ENCODE measurements at places on chromosomes 7 and 10. TPM values are rescaled to one million over a fixed set of nuclear protein-coding genes. Genes with fewer than 3 reads are reported as not detected.

- no peak for DNase-seq
Observed at GRCh38 chr7:149772956-149773434, 393 bp downstream of the ZNF467 start.

The HSPA12A gene
- total RNA-seq: 63.1 TPM

The COL28A1 gene
- total RNA-seq: 6.2 TPM

- DNase-seq: no peak
Observed at GRCh38 chr7:130113887-130114286, 43.6 kb downstream of the KLHDC10 start.

The FANK1 gene
- 4.4 TPM for total RNA-seq

- DNase-seq: no peak
Observed at GRCh38 chr10:122471531-122472177, 10.3 kb downstream of the HTRA1 start.

DNA sequence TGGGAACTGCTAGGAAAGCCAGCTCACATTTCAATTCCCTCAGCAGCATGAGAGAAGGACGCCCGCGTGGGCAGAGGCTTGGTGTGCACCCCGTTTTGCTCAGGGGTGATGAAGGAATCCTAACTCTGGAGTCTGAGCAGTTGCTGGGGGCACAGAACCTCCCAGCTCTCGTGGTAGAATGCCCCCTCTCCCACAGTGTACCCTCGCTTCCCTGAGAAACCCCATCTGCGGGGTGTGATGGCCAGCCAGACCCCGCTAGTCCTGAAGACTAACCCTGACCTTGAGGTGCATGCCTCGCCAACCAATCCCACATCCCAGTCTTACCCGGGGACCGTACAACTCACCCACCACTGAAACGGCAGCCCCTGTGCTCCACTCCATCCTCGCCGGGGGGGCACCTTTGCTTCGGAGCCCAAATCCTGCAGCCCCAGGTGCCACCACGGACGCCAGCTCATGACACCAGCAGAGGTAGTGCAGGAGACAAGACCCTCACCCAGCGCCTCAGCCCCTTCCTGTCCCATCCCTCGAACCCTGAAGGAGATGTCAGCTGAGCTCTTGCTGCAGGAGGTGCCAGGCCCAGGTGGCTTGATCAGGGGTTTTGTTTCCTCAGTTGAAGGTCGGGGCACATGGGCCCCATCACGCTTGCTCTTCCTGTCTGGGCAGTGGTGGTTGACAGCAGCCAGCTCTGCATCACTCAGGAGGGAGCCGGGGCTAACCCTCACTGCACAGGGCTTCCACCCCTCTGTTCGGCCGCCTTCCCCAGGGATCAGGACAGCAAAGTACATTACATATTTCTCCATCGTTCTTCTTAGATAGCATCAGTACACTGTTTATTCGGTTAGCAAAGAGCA lies 236.5 kb downstream of the MGMT start:
- no peak for DNase-seq

GRCh38 chr7:22827563-22827962 lies 4.9 kb upstream of the TOMM7 start:
- DNase-seq: no peak

GRCh38 chr7:66634816-66635215 lies 6.1 kb downstream of the KCTD7 start:
- DNase-seq: no peak

The C10orf105 gene
- 1.00 TPM for total RNA-seq

DNA sequence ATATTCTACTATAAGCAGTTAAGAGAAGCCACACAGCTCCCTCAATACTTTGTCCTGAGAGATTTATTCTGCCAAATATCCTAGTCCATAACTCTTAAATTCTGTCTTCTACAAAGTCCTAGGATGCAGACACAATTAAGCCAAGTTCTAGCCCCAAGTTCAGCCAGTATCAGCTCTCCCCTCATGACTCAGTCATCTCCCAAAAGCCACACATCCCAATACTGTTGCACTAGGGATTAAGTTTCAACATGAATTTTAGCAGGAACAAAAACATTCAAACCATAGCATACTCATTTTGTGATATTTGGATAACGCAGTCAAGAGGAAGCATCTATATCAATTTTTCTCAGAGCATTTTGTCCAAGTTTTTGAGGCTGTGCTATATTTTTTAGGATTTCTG lies 277.4 kb downstream of the FZD1 start:
- DNase-seq: no peak

- no peak for DNase-seq
Observed at GRCh38 chr7:72087926-72088325, 324.2 kb downstream of the CALN1 start.

DNA sequence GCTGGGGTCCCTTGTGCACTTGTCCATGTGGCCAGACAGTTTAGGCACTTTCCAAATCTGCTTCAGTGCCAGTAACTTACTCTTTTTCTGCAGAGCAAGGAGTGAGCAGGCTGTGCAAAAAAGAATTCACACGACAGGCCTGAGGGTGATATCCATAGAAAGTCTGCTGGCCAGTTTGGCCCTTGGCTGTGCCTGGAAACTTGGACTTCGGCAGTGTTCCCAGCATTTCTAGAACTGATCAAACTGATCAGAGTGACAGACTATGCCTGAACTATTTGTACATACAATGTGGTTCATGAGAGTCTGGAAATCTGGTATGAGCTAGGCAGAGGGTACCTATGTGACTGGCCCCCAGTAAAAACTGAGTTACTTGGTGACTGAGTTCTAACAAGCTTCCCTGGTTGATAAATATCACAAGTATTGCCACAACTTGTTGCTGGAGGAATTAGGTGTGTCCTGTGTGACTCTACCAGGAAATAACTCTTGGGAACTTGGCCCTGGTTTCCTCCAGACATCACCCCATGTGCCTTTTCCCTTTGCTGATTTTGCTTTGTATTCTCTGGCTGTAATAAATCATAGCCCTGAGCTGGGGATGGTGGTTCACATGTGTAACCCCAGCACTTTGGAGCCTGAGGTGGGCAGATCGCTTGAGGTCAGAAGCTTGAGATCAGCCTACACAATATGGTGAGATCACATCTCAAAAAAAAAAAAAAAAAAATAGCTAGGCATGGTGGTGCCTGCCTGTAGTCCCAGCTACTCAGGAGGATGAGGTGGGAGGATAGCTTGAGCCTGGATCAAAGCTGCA lies 3.3 kb upstream of the DENND10 start:
- no peak for DNase-seq

- DNase-seq: no peak
Observed at GRCh38 chr7:30027740-30028215, 434 bp upstream of the PLEKHA8 start.

DNA sequence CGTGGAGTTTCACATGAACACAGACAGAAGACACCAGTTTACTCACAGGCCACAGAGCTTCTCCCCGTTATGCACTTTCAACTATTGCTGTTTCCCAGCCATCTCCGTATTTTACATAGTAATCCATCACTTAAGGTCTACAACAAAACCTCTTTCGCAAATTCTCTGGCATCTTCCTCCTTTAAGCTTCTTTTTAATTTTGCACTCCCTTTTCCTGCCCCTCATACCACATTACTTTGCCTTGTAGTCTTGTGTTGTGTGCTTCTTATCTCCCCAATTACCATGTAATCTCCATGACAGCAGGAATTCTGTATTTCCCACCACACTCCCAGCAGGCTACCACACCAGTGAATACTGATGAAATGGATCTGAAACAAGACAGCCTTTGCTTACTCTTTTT lies 87.3 kb downstream of the ODAD2 start:
- no peak for DNase-seq

- DNase-seq: peak; percentile 7
Observed at GRCh38 chr10:59517996-59518395, 155.6 kb upstream of the FAM13C start.

GRCh38 chr7:126362746-126363145 lies 890.0 kb downstream of the GRM8 start:
- DNase-seq: no peak

The NDUFB2 gene
- 50.7 TPM for total RNA-seq

GRCh38 chr7:24965831-24966708 lies 13.9 kb downstream of the OSBPL3 start:
- DNase-seq: no peak

GRCh38 chr7:17654940-17655339 lies 285.4 kb downstream of the SNX13 start:
- DNase-seq: no peak

- no peak for DNase-seq
Observed at GRCh38 chr10:78405736-78406135, 372.1 kb downstream of the RPS24 start.

GRCh38 chr10:3932597-3933375 lies 147.8 kb upstream of the KLF6 start:
- DNase-seq: no peak

DNA sequence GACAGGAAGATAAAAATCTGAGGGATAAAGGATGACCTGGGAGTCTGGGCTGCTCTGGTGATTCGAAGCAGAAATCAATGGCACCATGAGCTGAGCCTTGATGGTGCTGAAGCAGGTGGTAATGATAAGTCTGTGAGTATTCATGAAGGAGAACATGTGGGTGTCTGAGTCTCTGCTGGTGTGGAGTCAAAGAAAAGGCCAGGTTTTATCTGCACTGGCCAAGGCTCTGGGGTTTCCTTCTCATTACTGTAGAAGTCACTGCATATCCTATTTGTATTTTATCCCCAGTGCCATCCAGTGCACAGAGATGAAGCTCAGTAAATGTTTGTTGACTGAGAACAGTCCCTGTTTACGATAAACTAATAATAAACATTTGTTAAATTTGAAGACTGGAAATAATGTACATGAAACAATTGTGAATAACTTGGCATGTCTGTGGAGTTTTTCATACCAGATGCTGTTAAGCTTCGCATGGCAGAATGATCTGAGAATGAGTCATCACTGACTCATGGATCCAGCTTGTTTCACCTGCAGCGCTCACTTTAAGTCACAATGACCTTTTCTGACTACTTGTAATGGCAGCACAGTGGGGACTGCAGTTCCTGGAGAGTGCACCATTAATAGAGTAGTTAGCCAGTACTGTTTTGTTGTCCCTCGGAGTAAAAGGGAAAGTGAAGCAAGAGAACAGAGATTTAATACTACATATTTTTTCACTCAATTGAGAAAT lies 538.5 kb downstream of the HTR7 start:
- DNase-seq: no peak

The RADIL gene
- 8.4 TPM for total RNA-seq

The DOCK4 gene
- total RNA-seq: 99.4 TPM

The TRIM50 gene
- total RNA-seq: not detected

The TWIST1 gene
- 2.7 TPM for total RNA-seq

DNA sequence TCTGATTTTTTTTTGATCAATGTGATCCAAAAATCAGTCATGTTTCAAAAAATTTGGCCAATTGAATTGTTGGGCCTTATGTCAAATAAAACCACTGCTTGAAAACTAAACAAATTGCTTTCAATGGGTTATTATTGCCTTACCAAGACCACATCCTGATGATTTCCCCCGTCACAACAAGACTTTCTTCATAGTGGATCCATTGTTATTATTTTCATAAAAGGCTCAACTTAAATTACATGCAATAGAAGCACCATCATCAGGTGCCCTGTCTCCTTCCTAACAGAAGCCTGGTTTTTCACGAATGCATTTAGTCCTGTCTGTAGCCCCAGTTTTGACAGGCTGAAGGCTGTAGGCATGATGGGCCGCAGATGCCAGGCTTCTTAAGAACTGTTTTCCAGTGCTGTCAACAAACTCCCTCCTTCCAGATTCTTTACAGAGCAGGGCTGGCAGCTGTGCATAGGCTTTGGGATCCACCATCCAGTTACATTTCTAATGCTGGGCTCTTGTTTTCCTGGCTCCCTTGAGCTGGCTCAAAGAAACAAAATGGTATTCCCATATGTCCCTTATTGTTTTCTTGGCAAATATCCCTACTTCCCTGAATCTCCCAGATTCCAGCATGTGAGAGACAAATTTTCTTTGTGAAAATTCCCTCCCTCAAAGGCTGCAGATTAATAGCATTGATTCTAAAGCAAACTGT lies 302.0 kb downstream of the TWIST1 start:
- DNase-seq: no peak

DNA sequence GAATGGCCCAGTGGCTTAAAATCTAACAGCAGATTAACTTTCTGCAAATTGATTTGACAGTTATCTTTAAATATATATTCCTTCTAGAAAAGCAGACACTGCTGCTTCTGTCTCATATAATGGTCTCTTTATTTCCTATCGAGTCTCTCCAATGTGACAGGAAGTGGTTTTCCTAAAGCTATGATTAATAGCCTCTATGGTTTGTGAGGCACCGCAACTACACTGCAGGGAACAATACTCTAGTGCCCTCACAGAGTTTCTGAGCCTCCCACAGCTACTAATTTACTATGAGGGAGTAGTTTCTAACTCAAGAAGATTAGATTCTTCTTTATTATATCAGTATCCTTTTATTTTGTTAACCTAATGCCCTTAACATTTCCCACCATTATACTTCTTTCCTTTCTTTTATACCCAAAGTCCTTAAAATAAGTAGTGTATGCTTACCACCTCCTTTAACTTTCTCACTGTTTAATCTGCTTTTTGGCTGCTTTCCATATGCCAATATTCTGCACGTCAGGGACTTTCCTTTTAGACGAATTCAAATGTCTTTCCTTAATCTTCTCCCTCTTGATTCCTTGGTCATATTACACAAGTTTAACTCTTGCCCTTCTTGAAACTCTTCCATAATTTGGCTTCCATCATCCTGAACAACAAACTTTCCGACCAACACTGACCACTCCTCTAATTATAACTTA lies 23.8 kb upstream of the AHR start:
- no peak for DNase-seq

GRCh38 chr7:127755965-127756364 lies 104.0 kb downstream of the SND1 start:
- DNase-seq: no peak

The KIF20B gene
- total RNA-seq: 10.7 TPM

DNA sequence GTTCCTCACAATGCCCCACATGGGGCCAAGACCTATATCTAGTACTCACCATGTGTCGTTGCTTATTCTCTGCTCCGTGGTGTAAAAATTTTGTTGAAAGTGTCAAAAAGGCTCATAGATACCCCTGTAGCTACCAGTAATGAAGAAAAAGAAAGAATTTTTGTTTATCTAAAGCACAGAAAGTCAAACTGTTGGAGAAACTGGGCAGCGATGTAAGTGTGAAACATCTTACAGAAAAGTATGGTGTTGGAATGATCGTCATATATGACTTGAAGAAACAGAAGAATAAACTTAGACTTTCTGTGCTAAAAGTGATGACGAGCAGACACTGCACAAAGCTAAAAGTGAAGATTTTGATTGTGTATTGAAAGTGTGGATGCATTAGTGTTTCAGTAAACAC lies 626.6 kb upstream of the GHITM start:
- no peak for DNase-seq

DNA sequence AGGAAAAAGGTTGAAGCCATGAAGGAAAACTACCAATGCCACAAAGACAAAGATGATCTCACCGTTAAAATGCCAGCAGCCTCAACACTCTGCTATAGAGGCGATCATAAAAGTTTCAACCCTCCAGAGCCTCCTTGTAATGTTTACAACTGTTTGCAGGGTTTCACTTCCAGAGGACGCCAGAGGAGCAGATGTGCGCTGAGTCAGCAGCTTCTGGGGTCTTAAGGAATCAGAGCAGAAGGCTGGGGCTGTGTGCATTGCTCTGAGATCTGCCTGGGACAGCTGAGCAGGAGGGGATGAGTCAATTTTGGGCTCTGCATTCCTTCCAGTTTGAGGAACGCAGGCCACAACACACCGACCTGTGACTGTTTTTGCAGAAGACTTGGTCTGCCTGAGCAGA lies 98.3 kb downstream of the TMEM130 start:
- DNase-seq: no peak
